ENCODE measurements at places on chromosomes 5 and 9.

DNA sequence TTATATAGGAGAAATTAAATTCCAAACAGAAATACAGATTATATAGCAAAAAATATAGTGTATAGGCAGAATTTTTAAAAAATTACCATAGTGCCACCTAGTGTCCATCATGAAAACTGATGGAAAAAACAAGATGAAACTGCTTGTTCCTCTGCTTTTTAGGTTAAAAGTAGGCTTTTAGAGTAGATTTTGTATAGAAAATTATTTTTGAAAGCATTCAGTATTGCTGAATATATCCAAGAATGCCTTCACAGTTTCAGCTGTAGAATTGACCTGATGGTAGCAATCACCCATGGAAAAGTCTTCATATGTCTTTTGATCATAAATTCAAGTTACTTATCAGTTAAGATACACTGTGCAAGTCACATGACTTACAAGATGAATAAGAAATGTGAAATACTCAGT is 19.7 kb downstream of the RIOK2 start:
- DNase-seq, result no peak

- DNase-seq, result peak; percentile 23
Measured at GRCh38 chr5:17217493-17218352, at the start of gene BASP1. BASP1 (plus strand) TSS chr5:17217631; CDS start chr5:17275217, 57,586 bp downstream.

DNA sequence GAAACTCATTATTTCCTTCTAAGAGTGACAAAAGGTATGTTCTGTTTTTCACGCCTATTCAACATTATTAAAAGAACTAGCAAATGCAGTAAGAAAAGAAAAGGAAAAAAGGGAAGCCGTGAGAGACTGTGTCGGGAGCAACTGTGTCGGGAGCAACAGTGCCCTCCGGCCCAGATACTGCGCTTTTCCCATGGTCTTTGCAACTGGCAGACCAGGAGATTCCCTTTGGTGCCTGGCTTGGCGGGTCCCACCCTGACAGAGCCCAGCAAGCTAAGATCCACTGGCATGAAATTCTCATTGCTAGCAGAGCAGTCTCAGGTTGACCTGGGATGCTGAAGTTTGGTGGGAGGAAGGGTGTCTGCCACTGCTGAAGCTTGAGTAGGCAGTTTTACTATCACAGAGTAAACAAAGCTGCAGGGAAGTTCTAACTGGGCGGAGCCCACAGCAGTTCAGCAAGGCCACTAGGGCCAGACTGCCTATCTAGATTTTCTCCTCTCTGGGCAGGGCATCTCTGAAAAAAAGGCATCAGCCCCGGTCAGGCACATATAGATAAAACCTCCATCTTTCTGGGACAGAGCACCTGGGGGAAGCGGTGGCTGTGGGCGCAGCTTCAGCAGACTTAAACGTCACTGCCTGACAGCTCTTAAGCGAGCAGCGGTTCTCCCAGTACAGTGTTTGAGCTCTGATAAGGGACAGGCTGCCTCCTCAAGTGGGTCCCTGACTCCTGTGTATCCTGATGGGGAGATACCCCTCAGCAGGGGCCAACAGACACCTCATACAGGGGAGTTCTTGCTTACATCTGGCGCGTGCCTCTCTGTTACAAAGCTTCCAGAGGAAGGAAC is 1237.4 kb upstream of the CDH18 start:
- DNase-seq, result no peak

GRCh38 chr9:135616619-135617537 is 22.5 kb downstream of the GLT6D1 start:
- no peak for DNase-seq
